ENCODE measurements at places on chromosomes 13 and 19. TPM values are rescaled to one million over a fixed set of nuclear protein-coding genes. Genes with fewer than 3 reads are reported as not detected.
A peak's percentile ranks its signal among the peaks of the same experiment; 100 is the strongest.

GRCh38 chr13:102870677-102871415, 25.0 kb downstream of the ERCC5 start:
- H3K36me3 ChIP-seq: peaks cover 1% of the 10 kb centered on the region
- H3K4me3 ChIP-seq: no peak overlapping the region
- peak; percentile 80 for DNase-seq
- no peak overlapping the region for H3K27ac ChIP-seq
- no peaks in the 10 kb centered on the region for H3K4me1 ChIP-seq

DNA sequence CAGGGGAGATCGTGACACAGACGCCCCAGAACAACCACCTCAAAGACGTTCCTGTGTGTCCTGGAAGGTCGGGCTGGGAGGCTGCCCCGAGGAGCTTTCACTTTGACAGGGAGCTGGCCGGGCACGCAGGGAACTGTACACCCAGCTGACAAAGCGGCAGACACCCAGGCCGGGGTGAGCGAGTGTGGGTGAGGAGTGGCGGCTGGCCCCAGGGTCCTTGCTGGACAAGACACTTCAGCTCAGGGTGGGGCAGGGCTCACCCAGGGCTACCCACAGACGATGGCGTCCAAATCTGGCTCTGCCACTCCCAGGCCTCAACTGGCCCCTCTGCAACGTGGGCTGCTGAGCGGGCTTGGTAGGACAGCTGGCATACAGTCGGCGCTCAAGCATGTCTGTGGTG, 2.0 kb downstream of the FGF22 start:
- no peak for DNase-seq
- H3K4me3 ChIP-seq: no peak overlapping the region
- peaks cover 36% of the 10 kb centered on the region for H3K27me3 ChIP-seq
- no peak overlapping the region for H3K27ac ChIP-seq
- H3K4me1 ChIP-seq: no peaks in the 10 kb centered on the region

The ATP4B gene
- not detected for total RNA-seq

- peak; percentile 84 for DNase-seq
- H3K4me3 ChIP-seq: peak overlapping the region; percentile 87
- no peak overlapping the region for H3K27ac ChIP-seq
- H3K4me1 ChIP-seq: peaks cover 10% of the 10 kb centered on the region
- H3K36me3 ChIP-seq: no peaks in the 10 kb centered on the region
Observed at GRCh38 chr13:25468325-25469168, 96.8 kb downstream of the ATP8A2 start.

The FCER2 gene
- total RNA-seq: not detected

GRCh38 chr19:38285567-38285966, 18.5 kb upstream of the C19orf33 start:
- no peaks in the 10 kb centered on the region for H3K36me3 ChIP-seq
- no peaks in the 10 kb centered on the region for H3K27me3 ChIP-seq
- no peak for DNase-seq
- no peaks in the 10 kb centered on the region for H3K4me1 ChIP-seq

GRCh38 chr13:99797691-99798090, 173.9 kb downstream of the ZIC5 start:
- peaks cover 48% of the 10 kb centered on the region for H3K4me1 ChIP-seq
- no peak for DNase-seq
- no peak overlapping the region for H3K4me3 ChIP-seq
- H3K27ac ChIP-seq: peak overlapping the region; percentile 40

DNA sequence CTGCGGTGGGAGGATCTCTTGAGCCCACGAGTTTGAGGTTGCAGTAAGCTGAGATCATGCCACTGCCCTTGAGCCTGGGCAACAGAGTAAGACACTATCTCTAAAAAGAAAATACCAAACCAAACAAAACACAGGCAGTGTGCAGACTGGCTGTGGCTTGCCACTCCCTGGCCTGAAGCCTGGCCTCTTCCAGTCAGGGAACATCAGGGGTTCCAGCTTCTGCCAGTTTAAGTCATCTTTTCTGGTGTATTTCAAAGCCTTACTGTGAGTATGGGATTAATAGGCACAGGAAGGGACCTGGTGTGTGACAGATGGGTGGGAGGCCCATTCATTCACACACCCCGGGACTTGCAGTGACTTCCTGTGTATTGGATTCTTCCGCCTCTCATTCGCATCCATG, 27.0 kb upstream of the F2RL3 start:
- no peaks in the 10 kb centered on the region for H3K27me3 ChIP-seq
- H3K4me1 ChIP-seq: no peaks in the 10 kb centered on the region
- DNase-seq: no peak
- no peak overlapping the region for H3K4me3 ChIP-seq
- H3K27ac ChIP-seq: no peak overlapping the region
- H3K36me3 ChIP-seq: no peaks in the 10 kb centered on the region

GRCh38 chr19:58474997-58475713, 997 bp upstream of the ZNF446 start:
- peaks cover 9% of the 10 kb centered on the region for H3K4me1 ChIP-seq
- H3K4me3 ChIP-seq: peak overlapping the region; percentile 60
- no peaks in the 10 kb centered on the region for H3K27me3 ChIP-seq

DNA sequence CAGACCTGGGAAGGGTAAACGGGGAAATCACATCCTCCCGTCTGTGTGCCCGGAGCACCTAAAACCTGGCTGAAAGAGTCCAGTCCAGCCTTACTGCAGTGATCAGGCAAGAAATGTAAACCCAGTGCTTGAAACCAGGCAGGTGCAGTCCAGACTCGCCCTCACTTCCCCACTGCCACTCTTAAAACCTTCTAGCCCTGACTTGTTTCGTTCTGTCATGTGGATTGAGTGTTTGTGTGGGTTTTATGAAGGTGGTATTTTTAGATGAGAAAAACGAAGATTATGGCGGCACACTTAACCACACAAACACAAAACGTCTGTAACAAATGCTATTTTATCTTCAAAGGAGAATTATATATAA, 839 bp upstream of the CKAP2 start:
- peak; percentile 32 for DNase-seq
- H3K36me3 ChIP-seq: peaks cover 8% of the 10 kb centered on the region
- H3K4me3 ChIP-seq: peak overlapping the region; percentile 89

DNA sequence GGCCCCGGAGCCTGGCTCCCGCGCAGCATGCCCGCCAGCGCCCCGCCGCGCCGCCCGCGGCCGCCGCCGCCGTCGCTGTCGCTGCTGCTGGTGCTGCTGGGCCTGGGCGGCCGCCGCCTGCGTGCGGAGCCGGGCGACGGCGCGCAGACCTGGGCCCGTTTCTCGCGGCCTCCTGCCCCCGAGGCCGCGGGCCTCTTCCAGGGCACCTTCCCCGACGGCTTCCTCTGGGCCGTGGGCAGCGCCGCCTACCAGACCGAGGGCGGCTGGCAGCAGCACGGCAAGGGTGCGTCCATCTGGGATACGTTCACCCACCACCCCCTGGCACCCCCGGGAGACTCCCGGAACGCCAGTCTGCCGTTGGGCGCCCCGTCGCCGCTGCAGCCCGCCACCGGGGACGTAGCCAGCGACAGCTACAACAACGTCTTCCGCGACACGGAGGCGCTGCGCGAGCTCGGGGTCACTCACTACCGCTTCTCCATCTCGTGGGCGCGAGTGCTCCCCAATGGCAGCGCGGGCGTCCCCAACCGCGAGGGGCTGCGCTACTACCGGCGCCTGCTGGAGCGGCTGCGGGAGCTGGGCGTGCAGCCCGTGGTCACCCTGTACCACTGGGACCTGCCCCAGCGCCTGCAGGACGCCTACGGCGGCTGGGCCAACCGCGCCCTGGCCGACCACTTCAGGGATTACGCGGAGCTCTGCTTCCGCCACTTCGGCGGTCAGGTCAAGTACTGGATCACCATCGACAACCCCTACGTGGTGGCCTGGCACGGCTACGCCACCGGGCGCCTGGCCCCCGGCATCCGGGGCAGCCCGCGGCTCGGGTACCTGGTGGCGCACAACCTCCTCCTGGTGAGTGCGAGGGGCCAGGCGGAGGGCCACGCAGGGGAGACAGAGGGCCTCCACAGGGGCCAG, at the start of gene KL:
TSS of gene KL (plus strand) at position 10 of the 909 bp plus-strand sequence. CDS start at position 28, 18 bp downstream.
- peaks cover 87% of the 10 kb centered on the region for H3K27me3 ChIP-seq
- peaks cover 4% of the 10 kb centered on the region for H3K4me1 ChIP-seq
- H3K36me3 ChIP-seq: no peaks in the 10 kb centered on the region
- DNase-seq: peak; percentile 53
- H3K4me3 ChIP-seq: peak within 1 kb of the TSS; percentile 46

GRCh38 chr19:3346677-3347353, 19.6 kb upstream of the NFIC start:
- H3K4me1 ChIP-seq: no peaks in the 10 kb centered on the region
- no peak overlapping the region for H3K27ac ChIP-seq
- no peaks in the 10 kb centered on the region for H3K36me3 ChIP-seq
- H3K4me3 ChIP-seq: no peak overlapping the region
- H3K27me3 ChIP-seq: peaks cover 86% of the 10 kb centered on the region

DNA sequence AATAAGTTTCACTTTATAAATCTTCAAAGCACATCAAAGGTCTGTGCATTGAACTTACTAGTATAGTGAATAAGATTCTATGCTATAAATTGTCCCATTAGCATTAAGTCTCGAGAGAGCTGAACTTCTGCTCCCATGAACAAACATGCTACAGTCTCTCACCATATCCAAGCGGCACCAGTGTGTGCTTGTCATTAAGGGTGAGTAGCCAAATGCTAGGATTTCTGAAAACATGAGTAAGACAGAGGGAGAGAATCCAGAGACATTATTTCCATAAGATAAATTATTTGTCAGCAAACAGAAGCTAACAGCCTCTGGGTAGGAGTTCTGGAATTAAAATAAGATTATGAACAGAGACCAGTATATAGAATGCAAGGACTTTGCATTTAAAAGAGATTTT, 2882.5 kb downstream of the PCDH9 start:
- H3K27me3 ChIP-seq: no peaks in the 10 kb centered on the region
- H3K27ac ChIP-seq: no peak overlapping the region
- H3K36me3 ChIP-seq: no peaks in the 10 kb centered on the region
- H3K4me1 ChIP-seq: no peaks in the 10 kb centered on the region
